ENCODE measurements at places on chromosomes 13 and 19. TPM values are rescaled to one million over a fixed set of nuclear protein-coding genes. Genes with fewer than 3 reads are reported as not detected.

Gene MCF2L
- total RNA-seq, result 3.4 TPM

- H3K4me3 ChIP-seq, result no peak overlapping the region
- no peak overlapping the region for H3K27ac ChIP-seq
- DNase-seq, result no peak
- H3K36me3 ChIP-seq, result no peaks in the 10 kb centered on the region
Observed at GRCh38 chr13:47656651-47657050, 344.4 kb downstream of the SUCLA2 start.

DNA sequence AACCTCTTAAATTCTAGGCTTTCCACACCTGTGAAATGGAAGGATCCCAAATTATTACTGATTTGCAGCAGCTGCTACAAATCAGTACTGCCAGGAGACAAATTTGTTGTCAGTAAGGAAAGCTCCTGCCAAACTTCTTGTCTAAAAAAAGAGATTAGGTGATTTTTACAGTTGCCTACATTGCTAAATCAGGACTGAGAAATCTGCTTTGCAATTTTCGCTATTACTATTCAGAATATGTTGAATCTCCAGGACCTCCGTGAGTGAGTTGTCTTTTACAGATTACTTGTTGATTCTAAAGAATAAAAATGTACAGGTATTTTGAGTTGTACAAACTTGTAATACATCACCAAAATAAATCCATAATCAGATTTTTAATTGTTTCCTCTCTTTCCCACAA lies 1815.9 kb downstream of the PCDH9 start:
- H3K27ac ChIP-seq, result no peak overlapping the region
- H3K4me1 ChIP-seq, result no peaks in the 10 kb centered on the region
- no peak overlapping the region for H3K4me3 ChIP-seq
- no peak for DNase-seq
- no peaks in the 10 kb centered on the region for H3K27me3 ChIP-seq
- H3K36me3 ChIP-seq, result no peaks in the 10 kb centered on the region

GRCh38 chr13:33232883-33233282 lies 52.7 kb downstream of the STARD13 start:
- no peak overlapping the region for H3K4me3 ChIP-seq
- H3K27me3 ChIP-seq, result peaks cover 3% of the 10 kb centered on the region
- no peak for DNase-seq

DNA sequence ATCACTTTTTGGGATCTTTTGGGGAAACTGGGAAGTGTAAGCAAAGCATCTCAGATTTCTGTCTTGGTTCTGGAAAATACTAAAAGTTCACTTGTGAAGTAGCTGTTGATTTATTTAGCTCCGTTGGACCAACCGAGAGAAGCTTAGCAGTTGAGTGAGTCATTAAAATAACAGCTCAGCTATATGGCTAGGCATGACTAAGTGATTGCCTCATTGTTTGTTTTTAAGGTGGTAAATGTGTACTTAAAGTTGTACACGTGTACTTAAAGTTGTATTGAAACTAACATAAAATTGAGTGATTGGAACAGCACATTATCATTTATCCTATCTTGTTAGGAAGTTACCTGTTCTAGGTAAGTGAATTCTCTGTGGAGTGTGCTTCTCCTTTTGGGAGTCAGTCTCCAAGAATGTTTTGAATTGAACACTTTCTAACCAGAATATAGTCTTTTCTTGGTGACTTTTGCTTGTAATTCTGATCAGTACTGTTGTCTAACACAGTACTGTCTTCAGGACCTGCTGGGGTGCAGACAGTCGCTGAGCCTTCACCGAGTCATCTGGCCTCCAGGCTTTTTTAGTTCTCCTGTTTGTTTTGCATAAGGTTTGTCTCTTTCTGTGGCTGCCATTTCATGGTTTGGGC lies 2.9 kb upstream of the DCUN1D2 start:
- peaks cover 37% of the 10 kb centered on the region for H3K36me3 ChIP-seq
- peak overlapping the region; percentile 56 for H3K4me3 ChIP-seq
- H3K4me1 ChIP-seq, result peaks cover 42% of the 10 kb centered on the region
- no peak for DNase-seq
- peak overlapping the region; percentile 75 for H3K27ac ChIP-seq
- H3K27me3 ChIP-seq, result no peaks in the 10 kb centered on the region

- H3K27ac ChIP-seq, result no peak overlapping the region
- no peak for DNase-seq
- peaks cover 18% of the 10 kb centered on the region for H3K36me3 ChIP-seq
- H3K4me1 ChIP-seq, result peaks cover 76% of the 10 kb centered on the region
- no peaks in the 10 kb centered on the region for H3K27me3 ChIP-seq
- H3K4me3 ChIP-seq, result no peak overlapping the region
Observed at GRCh38 chr19:10742476-10742875, 24.6 kb downstream of the DNM2 start.

GRCh38 chr19:52230685-52231084 lies 38.7 kb upstream of the ZNF766 start:
- H3K27ac ChIP-seq, result peak overlapping the region; percentile 19
- no peaks in the 10 kb centered on the region for H3K27me3 ChIP-seq
- DNase-seq, result no peak
- H3K36me3 ChIP-seq, result peaks cover 41% of the 10 kb centered on the region

DNA sequence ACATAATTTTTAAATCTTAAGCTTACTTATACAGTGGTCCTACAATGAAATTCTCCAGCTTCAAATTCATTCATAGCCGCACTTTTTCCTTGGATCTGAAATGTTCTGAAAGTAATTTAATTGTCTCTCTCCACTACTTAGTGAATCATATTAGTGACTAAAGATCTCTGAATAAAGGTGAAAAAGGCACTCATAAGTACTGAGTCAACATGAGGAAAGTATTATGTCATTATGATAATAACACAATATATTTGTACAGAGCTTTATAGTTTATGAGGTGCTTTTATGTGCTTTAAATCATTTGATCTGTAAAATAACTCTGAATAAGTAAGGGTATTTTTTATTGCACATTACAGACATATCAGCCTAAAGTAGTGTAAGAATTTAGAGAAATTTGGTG lies 628.2 kb upstream of the SLITRK5 start:
- H3K27ac ChIP-seq, result no peak overlapping the region
- no peak overlapping the region for H3K4me3 ChIP-seq
- no peak for DNase-seq
- no peaks in the 10 kb centered on the region for H3K4me1 ChIP-seq
- no peaks in the 10 kb centered on the region for H3K36me3 ChIP-seq

- H3K4me1 ChIP-seq, result peaks cover 10% of the 10 kb centered on the region
- no peaks in the 10 kb centered on the region for H3K36me3 ChIP-seq
- peaks cover 15% of the 10 kb centered on the region for H3K27me3 ChIP-seq
- peak overlapping the region; percentile 33 for H3K4me3 ChIP-seq
- DNase-seq, result no peak
Observed at GRCh38 chr19:42174958-42175734, 42.3 kb downstream of the DEDD2 start.

Data from activated B cell treated with CpG ODN at 0.5 μM for 24 hours (primary cell).